NT2/D1 (cell line): ENCODE measurements at places on chromosomes 12 and 14.

- no peak for DNase-seq
Measured at GRCh38 chr12:5498076-5498475, 66.2 kb downstream of the NTF3 start.

- DNase-seq = no peak
Measured at GRCh38 chr14:22408547-22408946, 180.5 kb downstream of the DAD1 start.

- DNase-seq = no peak
Measured at GRCh38 chr12:81259360-81259759, 181.5 kb downstream of the ACSS3 start.

GRCh38 chr12:27824126-27824842 is 44.2 kb upstream of the MANSC4 start:
- no peak for DNase-seq

DNA sequence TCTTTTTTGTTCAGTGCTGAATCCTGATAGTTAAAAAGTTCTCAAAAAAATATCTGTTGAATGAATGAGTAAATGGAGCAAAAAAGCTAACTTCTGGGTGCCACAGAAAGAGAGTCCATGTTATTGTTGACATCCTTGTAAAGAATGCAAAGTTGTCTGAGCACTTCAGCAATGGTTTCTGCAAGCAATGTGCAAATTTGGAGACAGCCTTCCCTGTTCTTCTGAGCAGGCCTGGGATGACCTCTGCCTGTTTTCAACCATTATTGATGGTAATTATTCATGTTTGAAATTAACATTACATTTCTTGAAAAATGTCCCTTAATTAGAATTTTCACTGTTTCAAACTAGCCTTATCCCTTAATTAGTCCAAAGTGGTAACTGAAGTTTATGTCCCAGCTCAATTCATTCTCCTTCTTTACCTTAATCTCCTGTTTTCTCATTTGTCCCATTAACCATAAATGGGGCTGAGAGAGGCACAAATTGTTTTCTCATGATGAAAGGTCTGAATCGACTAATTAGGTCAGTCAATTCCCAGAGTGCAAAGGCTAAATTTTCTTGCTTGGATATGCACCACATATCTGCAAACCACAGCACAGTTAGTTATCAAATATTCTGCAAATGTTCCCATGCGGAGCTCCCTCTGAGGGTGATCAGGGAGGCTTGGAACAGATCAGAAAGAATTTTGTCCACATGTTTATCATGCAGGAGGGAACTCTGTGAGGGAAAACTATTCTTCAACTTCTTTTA is 139.4 kb upstream of the KRR1 start:
- no peak for DNase-seq

GRCh38 chr14:58146399-58146798 is 5.6 kb downstream of the ARMH4 start:
- no peak for DNase-seq

DNA sequence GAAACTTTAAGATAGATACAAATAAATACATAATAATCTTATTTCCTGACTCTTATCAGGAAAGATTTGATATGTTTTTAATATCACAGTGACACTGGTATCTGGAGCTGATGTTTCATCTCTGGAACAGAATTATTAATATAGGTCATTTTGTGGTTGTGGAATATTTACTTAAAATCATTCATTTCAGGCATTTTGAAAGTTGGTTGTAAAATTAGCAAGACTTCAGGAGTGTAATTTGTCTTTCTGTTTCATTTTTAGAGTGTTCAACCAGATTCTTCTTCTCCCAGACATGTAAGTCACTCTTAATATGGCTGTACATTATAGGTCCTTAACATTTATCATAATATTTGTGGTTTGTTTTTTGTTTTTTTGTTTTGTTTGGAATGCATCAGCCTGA is 115.7 kb downstream of the PCNX1 start:
- DNase-seq = no peak
